ENCODE measurements at places on chromosomes 3 and 15.

DNA sequence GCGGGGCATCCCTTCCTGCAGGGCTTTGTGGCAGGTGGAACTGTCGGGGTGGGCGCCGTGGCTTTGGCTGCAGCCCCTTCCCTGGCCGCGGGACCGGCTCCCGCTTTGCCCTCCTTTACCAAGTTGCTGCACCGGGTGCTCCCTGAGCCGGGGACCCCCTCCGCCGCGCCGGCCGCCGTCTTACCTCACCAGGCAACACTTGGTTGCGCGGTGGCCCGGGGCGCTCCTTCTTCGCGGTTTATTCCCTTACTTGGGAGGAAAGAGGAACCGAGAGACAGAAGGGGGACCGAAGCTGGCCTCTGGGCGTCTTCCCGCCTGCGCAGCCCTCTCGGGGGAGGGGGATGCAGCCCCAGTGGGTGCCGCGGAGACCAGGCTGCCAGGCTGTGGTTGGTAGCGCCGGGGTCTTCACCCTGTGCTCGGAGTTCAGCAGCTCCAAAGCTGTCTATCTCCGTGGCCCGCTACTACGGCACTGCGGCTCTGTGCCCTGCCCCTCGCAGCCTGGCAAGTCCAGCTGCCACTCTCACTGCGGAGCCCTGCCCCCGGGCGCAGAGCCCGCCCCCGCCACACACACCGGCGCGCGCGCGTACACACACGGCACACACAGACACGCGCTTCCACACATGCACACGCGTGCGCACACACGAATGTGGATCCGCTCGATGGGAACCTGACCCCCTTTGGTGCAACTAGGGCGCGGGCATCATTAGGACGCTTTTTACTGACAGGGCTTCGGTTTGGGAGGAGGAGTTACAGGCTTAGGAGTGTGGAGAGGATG lies at the start of gene DGKG:
Gene DGKG (minus strand): TSS at position 473 of the 775 bp plus-strand sequence. CDS start 41,775 bp downstream, outside the sequence.
- no peak for DNase-seq

GRCh38 chr15:34182942-34183341 lies 27.0 kb downstream of the KATNBL1 start:
- no peak for DNase-seq

DNA sequence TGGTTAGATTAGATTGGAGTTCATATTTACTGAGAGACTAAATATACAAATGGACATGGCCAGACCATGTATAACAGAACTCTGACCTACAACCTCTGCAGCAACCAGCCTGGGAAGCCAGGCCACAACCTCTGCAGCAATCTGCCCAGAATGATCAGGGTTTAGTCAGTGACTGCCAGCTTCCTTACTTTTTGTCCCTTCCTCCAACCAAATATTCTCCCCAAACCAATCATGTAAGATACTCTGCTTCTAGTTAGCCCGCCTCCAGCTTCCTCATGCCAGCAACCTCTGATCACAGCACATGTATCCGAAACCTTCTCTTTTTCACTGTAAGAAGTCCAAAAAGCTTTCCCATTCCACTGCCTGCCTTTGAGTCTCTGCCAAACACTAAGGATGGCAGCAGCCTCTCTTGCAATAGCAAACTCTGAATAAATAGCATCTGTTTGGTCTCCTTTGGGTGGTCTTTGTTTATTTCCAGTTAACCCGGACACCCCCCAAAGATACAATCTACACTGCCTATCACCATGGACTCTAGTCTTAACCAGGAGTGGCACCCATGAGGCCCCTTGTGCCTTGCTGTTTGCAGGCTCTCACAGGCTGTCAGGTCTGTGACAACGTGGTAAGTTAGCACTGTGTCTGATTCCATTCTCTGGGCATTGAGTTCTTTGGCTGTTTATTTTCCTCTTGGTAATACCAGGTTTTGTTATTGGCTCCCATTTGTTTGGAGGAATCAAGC lies 102.2 kb downstream of the ERC2 start:
- DNase-seq, result no peak

- DNase-seq, result peak; percentile 12
Measured at GRCh38 chr3:9500108-9501050, 53.2 kb downstream of the LHFPL4 start.

GRCh38 chr3:39443530-39443929 lies 23.9 kb upstream of the MOBP start:
- DNase-seq, result no peak

Data from fibroblast of skin of left quadriceps (primary cell).